ENCODE measurements at places on chromosomes 13 and 19. TPM values are rescaled to one million over a fixed set of nuclear protein-coding genes. Genes with fewer than 3 reads are reported as not detected.

OR10H4 gene
- polyA plus RNA-seq, result not detected

FAM98C gene
- 1.4 TPM for polyA plus RNA-seq

LGI4 gene
- polyA plus RNA-seq, result 9.5 TPM

SLC5A5 gene
- not detected for polyA plus RNA-seq

PNMA8B gene
- polyA plus RNA-seq, result 0.18 TPM

LIN7B gene
- 15.8 TPM for polyA plus RNA-seq

CNFN gene
- 1.0 TPM for polyA plus RNA-seq

Data from psoas muscle (tissue), 8 donors.